Fibroblast of upper back skin (primary cell): ENCODE measurements at places on chromosomes 16 and 17.
A peak's percentile ranks its signal among the peaks of the same experiment; 100 is the strongest.

DNA sequence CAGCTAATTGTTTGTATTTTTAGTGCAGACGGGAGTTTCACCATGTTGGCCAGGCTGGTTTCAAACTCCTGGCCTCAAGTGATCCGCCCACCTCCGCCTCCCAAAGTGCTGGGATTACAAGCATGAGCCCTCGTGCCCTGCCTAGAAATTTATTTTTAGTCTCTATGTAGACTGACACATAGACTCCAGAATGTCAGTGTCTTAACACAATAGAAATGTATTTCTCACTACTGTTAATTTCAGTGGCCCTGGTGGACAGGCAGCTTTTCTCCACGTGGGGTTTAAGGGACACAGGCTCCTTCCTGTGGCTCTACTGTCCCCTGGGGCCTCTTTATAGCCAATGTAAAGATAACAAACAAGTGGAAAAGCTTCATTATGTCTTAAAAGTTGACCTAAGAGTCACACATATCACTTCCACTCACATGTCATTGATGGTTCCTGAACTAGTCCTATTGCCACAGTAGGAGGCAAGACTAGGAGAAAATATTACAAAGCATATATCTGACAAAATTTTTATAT lies 43.8 kb downstream of the COPRS start:
- DNase-seq = no peak

GRCh38 chr16:56419740-56420548 lies 5.4 kb downstream of the AMFR start:
- no peak for DNase-seq

- DNase-seq = peak; percentile 89
These were observed 17.1 kb downstream of the LIG3 start for GRCh38 chr17:34997355-34997862.

GRCh38 chr17:66169839-66170238 lies 22.1 kb downstream of the CEP112 start:
- peak; percentile 33 for DNase-seq

- DNase-seq = no peak
These were observed 6.9 kb downstream of the RARA start for GRCh38 chr17:40315678-40316570.
